ENCODE measurements at places on chromosomes 3 and 15.

DNA sequence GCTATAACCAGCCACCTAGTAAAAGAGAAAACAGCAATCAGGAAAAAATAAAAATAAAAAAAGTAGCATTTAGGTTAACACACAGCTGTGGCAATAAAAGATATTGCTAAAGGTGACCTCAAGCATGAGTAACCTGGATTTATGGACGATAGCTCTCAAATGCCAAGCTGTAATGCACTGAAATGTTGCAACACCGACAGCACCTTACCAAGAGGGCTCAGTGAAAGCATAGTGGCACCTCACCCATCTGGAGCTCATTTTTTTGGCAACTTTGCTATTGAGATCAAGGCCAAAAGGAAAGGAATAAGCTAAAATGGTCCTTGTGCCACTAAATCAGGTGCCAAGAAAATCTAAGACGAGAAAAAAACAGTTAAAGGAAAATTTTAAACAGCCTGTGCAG is 2.5 kb downstream of the HACD2 start:
- no peak for DNase-seq

DNA sequence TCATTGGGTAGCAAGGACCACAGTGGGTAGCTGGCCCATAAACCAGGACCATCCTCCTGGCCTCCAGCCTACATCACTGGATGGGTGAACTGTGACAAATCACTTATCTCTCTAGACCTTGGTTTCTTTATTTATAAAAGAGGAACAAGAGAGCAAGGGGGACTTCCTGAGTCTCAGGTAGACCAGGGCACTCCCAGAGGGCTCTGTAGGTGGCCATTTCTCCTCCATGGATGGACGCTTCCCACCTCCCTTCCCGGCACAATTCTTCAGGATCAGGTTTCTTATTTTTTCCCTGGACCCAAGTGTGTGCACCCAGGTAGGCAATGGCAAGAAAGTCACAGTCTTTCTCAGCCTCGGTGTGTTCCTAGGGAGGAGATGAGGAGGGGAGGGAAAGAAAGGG is 41.4 kb upstream of the SPATA12 start:
- DNase-seq: no peak

GRCh38 chr3:117548600-117548999 is 839.0 kb downstream of the TUSC7 start:
- no peak for DNase-seq

DNA sequence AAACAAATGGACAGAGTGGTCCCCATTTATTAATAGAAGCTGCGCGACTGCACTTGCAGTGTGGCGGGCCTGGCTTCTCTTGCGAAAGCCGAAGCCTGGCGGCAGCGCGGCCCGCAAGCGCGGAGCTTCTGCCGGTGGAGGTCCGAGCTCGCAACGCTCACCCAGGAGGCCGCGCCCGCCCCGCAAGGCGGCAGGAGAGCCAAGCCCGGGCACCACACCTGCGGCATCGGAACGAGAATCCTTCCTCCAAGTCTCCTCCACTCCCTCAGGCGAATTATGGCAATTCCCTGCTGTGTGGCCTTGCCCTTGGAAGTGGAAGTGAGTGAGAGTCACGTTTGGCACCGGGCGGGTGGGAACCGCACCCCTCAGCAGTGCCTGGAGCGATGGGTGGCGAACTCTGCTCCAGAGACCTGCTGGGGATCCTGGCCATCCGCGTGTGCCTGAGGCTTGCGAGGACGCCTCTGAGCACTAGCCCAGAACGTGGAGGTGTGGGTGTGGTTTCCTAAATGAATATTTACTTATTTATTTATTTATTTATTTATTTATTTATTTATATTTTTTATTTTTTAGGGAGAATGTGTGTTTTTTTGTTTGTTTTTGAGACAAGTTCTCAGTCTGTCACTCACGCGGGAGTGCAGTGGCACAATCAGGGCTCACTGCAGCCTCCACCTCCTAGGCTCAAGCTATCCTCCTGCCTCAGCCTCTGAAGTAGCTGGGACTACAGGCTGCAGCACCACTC is 133.7 kb upstream of the UBE2E1 start:
- no peak for DNase-seq

DNA sequence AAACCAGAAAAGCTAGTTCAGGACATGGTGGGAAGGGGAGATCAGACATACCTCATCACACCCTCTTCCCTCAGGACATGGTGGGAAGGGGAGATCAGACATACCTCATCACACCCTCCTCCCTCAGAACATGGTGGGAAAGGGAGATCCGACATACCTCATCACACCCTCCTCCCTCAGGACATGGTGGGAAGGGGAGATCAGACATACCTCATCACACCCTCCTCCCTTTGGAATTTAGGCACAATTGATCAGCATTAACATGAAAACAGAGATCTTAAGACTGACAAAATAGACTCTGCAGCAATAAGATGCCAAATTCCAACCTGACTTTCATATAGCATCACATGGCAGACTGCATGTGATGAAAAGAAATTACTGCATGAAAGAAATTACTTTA is 412.7 kb upstream of the ZNF717 start:
- no peak for DNase-seq

GRCh38 chr3:171986176-171986575 is 53.2 kb upstream of the FNDC3B start:
- no peak for DNase-seq

DNA sequence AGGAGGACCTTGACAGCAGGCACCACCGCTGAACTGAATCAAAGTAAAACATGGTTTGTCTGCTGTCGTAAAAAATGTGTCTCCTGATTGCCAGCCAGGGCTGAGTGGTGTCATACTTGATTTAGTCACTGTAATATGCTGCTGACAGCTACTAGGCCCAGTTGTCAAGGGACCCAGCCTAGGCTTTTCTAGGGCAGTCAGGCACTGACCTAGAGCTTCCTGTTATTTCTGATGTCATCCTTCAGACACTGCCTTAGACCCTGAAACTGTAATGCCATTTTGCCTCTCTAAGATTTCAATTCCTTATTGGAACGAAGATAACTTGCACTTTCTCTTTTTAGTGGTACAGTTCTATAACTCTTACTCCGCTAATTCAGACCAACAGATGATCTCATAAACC is 2.6 kb upstream of the MRPL3 start:
- no peak for DNase-seq

DNA sequence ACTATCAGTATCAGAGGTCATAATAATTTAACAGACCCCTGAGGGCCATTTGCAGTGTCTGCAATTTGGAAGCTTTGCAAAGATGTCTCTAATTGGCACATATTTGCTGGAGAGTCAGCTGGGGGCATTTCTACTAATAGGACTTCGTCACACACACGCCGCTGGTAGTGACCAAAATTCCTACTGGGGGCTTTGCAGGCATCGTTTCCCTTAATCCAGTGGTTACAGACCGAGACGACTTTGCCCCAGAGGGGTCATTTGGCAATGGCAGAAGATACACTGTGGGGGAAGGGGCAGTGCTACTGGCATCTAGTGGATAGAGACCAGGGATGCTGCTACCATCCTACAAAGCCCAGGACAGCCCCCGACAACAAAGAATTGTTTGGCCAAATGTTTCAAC is 151.0 kb upstream of the LRTM1 start:
- no peak for DNase-seq

- no peak for DNase-seq
Measured at GRCh38 chr3:160949460-160949859, 155.7 kb downstream of the B3GALNT1 start.

All from MG63 (cell line).